ENCODE measurements at places on chromosomes 11 and 22.

- DNase-seq, result no peak
These were observed 14.2 kb downstream of the OR5B21 start for GRCh38 chr11:58493676-58494075.

- no peak for DNase-seq
These were observed 151.0 kb downstream of the BBOX1 start for GRCh38 chr11:27191639-27192038.

DNA sequence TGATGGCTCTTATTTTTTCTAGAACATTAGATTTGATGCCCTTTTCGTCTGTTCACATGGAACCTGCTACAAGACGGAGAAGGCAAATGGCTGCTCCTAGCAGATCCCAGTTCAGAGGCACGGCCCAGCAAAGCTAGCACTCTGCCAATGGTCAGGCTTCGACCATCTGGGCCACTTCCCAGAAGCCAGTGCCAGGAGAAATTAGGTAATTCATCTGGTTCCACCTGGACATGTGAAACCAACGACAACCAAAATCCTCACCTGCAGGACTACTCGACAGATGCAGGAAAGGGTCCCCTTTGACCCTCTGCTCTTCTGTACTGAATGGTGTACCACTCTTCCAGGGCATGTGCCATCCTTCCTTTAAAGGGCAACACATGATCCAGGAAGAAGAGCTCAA lies 25.4 kb downstream of the MICAL3 start:
- no peak for DNase-seq

DNA sequence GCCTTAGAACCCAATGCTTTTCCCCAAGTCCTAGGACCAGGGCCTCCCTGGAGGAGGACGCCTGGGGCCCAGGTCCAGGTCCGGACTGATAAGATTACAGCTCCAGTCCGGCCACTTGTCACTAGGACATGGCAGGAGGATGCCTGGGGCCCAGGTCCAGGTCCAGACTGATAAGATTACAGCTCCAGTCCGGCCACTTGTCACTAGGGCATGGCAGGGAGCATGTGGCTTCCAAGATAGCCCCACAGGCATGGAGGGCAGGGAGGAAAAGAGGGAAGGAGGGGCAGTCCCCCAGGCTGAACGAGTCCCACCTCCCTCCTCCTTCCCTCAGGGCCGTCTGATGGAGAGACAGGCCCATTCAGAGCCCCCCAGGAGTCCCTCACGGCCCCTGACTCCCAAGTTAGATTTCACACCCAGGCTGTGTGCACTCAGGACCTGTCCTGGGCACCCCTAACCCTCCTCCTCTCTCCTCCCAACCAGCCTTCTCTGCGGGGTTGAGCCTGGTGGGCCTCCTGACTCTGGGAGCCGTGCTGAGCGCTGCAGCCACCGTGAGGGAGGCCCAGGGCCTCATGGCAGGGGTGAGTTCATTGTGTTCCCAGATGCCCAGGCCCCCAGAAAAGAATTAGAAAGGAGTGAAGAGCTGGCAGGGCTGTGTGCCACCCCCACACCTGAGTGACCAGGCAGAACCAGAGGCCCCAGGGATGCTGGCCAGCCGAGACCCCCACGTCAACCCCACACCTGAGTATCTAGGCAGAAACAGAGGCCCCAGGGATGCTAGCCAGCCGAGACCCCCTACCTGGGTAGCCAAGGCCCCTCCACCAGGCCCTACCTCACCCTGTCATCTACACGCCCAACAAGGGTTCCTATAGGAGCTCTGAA lies 2.1 kb downstream of the TSPAN32 start:
- no peak for DNase-seq

DNA sequence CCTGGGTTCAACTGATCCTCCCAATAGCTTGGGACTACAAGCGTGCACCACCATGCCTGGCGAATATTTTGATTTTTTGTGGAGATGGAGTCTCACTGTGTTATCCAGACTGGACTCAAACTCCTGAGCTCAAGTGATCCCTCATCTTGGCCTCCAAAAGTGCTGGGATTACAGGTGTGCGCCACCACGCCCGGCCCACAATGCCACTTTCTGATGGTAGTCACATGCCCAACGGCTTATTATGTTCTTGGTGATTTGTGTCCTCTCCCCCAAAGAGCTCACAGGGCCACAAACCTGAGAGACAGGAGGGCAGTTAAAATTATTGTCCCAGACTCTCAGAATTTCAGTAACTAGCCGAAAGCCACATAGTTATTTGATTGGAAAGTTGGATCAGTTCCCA lies 9.6 kb downstream of the GRIK4 start:
- no peak for DNase-seq

GRCh38 chr22:22883090-22883727 lies 4.4 kb upstream of the IGLL5 start:
- no peak for DNase-seq

DNA sequence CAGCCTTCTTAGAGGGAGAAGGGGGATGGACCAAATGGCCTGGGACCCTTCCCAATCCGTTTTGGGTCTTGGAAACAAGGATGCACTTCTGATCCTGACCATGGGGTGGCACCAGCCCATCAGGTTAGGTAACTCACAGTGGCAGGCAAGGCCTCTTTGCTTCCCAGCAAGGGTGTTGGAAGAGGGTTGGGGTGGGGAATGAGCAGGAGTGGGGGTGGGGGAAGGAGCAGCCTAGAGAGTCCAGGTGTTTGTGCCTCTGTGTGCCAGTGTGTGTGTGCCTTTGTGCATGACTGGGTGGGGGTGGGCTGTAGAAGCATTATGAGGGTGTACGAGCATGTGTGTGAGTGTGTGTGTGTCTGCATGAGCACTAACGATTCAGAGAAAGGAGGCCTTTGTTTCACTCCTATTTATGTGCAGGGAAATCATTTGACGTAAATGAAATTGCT lies 213.1 kb downstream of the INSC start:
- no peak for DNase-seq

- no peak for DNase-seq
These were observed 98.2 kb upstream of the SLC6A5 start for GRCh38 chr11:20501252-20501651.

- no peak for DNase-seq
These were observed at the start of gene RHOG for GRCh38 chr11:3840870-3841425. Gene RHOG, minus strand, starts transcription at chr11:3840959. Its CDS starts 12,821 bp downstream, at chr11:3828138.

DNA sequence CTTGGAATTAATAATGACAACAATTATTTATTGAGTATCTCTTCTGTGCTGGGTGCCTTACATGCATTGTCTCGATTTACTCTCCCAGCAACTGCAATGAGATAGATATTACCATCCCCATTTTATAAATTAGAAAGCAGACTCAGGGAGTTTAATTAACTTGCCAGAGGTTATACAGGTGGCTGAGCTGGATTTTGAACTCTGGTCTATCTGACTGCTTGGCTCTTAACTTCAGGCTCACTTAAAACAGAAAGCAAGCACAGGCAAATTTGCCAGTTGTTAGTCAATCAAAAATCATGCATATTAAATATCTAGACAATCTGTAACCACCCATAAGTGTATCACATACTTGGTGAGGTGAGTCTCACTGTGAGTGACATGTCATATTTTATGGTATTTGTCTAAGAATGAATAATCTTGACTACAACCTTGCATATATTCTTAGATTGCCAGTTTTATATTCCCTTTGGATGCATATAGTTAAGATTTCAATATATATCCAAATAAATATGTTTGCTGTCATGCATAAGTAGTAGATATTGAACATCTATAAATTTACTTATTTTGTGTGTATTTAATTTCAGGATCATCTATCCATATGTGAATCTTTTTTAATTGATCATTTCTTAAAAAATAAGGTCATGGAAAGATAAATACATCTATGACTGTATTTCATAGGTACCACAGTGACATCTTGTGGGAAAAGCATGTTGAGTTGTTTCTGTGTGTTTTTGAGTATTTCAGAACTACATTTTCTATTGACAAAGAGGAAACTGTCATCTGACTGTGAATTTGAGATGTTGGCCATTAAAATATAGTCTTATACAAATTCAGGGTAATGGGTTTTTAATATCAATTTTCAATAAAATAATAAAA lies 112.0 kb upstream of the ARHGAP42 start:
- DNase-seq, result no peak

GRCh38 chr11:108216988-108217387 lies 5.5 kb downstream of the NPAT start:
- no peak for DNase-seq

DNA sequence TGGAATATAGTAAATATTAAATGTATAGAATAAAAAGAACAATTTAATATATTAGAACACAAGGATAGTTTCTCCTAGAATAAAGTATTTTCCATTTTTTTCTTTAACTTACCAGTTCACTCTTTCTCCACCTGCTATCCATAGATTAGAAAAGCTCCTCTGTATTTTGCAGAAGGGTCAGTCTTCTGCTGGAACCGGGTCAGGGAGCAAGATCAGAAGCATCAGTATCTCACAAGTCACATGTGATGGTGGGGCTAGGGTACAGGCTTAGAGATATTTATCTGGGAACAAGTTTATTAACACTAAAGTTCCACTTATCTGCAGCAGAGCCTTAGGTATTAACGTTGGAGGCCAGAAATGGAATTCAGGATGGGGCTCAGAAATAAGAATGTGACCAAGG lies 17.3 kb upstream of the OR52A1 start:
- no peak for DNase-seq

DNA sequence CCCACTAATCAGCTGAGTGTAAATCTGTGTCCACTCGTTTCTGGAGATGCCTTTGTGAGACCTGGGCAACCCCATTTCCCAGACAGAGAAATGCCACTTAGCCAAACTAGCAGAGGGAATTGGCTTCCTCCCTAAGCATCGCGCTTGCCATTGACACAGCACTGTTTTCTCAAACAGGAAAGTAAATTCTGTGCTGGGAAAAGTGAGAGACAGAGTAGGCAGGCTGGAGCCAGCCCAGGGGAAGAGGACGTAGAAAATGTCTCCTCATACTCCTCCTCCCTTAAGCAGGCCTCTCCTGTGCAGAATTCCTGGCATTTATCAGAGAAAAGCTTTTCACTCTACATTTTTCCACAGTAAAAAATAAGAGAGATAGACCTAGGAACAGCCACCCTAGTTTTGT lies 99.1 kb upstream of the AMOTL1 start:
- DNase-seq, result no peak

DNA sequence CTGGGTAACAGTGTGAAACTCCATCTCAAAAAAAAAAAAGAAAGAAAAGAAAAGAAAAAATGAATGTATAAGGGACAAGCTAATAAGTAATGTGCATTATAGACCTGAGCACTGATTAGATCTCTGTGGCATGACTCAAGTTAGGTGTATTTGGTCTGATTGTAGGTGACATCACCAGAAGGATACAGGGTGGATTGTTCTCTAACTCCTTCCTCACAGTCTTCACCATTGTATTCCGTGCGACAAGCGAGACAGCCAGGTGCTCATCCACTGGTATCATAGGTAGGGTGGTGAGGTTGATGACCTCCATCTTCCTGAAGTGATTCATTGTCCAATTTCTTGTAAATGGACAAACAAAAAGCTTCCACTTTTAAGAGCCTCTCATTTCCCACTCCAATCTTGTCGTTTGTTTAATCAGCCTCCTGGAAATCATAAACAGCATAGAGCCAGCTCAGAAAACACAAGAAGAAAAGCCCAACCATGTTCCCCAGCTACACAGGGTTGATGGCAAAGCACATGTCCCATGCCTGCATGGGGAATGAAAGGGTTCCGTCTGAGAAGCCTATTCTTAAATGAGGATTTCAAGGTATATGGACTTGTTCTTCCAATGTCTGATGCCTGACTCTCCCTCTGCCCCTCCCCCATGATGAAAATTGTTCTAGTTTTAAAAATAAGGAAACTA lies 6.2 kb downstream of the FAM227A start:
- DNase-seq, result no peak

GRCh38 chr11:86183694-86184093 lies 60.9 kb upstream of the EED start:
- no peak for DNase-seq

All from GF-D8 (cell line).